ENCODE measurements at places on chromosomes 7 and 10.

- peak; percentile 2 for DNase-seq
Measured at GRCh38 chr7:39950473-39951225, 593 bp downstream of the CDK13 start.

DNA sequence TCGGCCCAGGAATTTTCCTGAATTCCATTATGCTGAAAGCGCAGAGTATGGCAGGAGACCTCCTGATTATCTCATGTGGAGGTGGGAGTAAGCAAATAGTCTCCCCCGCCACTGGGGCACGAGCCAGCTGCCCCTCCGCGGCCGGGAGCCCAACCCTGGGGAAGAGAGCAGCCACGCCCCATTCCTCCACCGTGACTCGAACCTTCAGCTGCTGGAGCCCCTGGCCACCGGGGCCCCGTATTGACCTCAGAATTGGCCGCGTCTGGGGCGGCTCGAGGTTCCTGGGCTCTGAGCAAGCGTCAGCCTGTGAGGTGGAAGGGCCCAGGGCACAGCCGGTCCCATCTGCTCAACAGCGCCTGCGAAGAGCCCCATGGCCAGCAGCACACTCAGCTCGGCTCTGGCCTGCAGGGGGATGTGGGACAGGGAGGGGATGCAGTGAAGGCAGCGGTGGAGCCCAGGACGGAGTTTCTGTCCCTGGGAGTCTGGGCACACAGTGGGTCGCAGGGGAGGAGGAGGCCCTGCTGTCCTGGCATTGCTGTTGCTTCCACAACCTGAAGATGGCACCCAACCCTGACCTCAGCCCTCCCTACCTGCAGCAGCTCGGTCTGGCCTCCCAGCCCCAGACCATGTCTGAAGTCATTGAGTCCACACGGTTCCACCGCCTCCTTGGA is 97.8 kb downstream of the CHST15 start:
- DNase-seq = no peak

- no peak for DNase-seq
Measured at GRCh38 chr10:101466016-101466912, 112.3 kb downstream of the BTRC start.

GRCh38 chr10:62341419-62341818 is 32.8 kb upstream of the ZNF365 start:
- DNase-seq = no peak

GRCh38 chr10:46514431-46514861 is 42.0 kb downstream of the GPRIN2 start:
- DNase-seq = no peak

DNA sequence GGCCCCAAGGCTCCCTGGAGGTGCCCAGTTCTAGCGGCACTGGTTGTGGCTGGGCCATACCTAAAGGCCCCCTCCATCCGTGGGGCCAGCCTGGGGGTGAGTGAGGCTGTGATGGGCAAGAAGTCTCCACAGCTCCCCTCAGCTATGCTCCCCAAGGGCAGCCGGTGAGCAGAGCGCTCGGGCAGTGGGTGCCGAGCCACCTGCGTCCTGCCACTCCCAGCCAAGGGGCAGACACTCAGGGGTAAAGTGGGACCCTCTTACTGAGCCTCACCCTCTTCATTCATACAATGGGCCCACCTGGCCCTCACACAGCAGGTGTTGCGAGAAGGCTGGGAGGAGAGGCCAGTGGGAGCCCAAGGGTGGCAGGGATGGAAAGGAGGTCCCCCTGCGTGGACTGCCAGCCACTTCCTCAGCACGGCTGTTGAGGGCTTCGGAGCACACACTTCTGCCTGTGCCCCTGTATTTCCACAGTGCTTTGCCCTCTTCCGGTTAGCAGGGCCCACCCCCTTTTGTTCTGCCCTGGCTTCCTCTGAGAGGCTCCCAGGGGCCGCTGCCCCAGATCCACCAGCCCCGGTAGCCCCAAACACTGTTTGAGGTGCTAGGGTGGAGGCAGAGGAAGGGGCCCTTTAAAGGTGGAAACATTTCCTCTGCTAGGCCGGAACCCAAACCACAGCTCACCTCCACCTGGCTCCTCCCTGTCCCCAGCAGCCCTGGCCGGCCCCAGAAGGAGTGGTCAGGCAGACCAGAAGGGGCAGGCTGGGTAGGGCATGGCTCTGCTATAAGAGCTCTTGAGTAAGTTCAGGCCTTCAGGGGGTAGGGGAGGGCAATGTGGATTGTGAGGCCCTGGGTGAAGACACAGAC is 16.4 kb upstream of the C10orf105 start:
- no peak for DNase-seq

GRCh38 chr10:87506956-87507355 is 2.3 kb downstream of the MINPP1 start:
- DNase-seq = no peak

DNA sequence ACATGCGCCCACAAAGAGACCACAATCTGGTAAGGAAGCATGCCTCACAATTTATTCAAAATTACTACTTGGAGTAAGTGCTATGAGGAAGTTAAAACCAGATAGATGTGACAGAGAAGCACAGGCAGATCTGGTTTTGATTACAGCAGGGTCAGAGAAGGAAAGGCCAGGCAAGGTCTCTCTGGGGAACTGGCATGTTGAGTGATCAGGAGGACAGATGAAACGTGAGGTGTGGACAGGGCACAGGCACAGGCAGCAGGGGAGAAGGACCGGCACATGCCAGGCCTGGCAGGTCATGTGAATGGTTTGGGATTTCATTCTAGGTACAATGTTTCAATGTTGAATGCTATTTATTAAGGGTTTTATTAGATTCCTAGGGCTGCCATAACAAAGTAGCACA is 51.6 kb downstream of the GPAM start:
- DNase-seq = no peak

- DNase-seq = no peak
Measured at GRCh38 chr10:72006026-72006425, 41.8 kb downstream of the CHST3 start.

- DNase-seq = no peak
Measured at GRCh38 chr7:74364061-74364460, 74.9 kb downstream of the CLIP2 start.

GRCh38 chr7:49014870-49015269 is 90.5 kb downstream of the CDC14C start:
- DNase-seq = no peak

- DNase-seq = no peak
Measured at GRCh38 chr10:124978376-124978725, 36.4 kb downstream of the ZRANB1 start.

GRCh38 chr10:133165556-133166503 is 5.8 kb downstream of the KNDC1 start:
- no peak for DNase-seq

- no peak for DNase-seq
Measured at GRCh38 chr10:78956391-78956790, 112.4 kb upstream of the ZMIZ1 start.

DNA sequence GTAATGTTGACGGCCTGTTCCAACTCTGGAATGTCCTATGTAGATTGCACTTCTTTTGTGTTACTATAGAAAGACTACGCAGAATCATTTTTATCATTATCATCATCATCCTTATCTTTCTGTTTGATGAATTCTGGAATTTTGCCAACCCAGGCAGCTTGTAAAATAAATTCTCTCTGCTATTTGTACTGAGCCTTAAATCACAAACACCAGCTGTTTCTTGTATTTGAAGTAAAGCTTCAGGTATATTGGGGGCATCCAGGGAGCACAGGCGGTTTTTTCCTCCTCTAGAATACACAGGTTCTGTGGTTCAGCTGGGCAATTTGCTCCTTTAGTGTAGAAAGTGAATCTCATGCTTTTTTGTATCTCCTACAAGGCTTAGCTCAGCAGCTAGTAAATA is 14.9 kb upstream of the CPA5 start:
- no peak for DNase-seq

GRCh38 chr7:24152356-24152755 is 131.6 kb upstream of the NPY start:
- no peak for DNase-seq

DNA sequence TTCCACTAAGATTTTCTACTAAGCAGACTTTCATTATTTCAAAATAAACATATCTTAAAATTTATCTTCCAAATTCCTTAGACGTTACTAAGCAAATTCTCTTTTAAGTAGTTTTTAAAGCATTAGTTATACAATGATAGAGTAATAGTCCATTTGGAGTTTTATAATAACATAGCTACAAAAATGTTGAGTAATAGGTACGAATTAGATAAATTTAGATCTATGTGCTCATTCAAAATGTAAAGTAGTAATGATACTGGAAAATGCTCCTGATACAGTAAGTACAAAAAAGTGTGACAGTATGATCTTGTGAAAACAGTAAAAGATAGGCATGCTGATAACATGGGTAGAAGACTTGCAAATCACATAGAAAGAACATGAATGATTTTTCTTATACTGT is 4.5 kb downstream of the DMTF1 start:
- DNase-seq = no peak
